Activated T-cell treated with anti-CD3 and anti-CD28 coated beads, Interleukin-2, amount 50 U/mL, for 24 hours (primary cell): ENCODE measurements at places on chromosomes 13 and 19.

DNA sequence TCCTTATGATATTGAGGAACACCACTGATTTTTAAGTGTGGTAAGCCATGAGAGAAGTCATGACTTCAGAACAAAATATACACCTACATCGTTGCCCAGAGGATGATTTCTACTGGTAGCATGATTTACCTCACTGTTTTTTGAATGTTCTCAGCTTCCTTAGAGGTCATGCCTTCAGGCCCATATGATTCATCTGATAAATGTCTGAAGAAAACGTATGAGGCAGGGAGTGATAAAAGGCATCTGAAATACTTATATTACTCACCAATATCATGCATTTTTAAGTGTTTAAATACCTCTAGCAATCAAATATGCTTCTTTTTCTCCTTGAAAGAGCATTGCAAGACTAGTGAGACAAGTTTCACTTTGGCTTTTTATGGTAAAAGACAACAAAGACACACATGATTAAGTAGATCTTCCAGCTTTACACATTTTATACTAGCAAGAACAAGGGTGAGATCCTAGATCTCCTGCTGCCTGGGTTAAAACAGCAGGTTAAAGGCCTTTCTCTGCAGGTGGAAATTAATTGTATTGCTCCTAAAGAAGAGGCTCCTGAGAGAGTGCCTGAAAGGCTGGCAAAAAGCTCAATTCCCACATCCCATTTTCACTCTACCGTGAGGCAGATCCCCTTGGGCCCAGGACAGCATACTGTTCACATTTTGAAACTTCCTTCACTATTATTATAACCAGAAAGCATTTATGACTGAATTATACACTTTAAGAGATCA lies 432.4 kb downstream of the SLITRK1 start:
- DNase-seq: no peak

DNA sequence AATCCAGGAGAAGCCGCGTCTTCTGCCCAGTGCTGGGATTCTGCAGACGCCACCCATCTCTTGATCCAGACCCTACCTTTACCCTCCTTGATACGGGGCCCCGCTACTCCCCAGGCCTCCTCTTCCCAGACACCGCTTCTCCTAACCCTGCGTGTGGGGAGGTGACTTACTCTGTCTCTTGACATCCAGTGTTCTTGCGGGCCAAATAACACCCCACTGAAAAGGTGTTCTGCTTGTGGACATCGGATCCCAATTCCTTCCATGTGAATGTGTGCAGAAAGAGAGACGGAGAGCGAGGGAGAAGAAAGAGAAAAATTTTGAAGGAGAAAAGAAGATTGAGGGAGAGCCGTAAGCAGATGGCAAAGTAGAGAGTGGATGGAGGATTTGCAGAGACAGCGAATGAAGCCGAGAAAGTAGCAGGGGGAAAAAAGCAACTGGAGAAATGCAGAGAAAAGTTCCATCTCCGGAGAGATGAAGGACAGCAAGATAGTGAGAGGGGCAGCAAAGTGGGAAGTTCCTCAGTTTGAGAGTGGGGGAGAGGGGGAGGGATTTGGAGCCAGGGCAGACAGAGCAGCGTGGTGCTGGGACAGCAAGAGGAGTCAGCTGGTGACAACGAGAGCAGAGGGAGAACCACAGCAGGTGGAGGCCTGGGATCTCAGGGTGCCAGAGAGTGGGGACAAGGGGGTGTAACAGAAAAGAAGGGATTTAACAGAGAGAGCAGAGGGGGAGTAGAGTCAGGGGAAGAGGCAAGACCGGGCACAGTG lies 814 bp downstream of the ZNF480 start:
- DNase-seq: no peak

GRCh38 chr13:72186730-72187422 lies 319.9 kb upstream of the DACH1 start:
- no peak for DNase-seq

- no peak for DNase-seq
Measured at GRCh38 chr19:7287722-7288121, 6.5 kb downstream of the INSR start.

DNA sequence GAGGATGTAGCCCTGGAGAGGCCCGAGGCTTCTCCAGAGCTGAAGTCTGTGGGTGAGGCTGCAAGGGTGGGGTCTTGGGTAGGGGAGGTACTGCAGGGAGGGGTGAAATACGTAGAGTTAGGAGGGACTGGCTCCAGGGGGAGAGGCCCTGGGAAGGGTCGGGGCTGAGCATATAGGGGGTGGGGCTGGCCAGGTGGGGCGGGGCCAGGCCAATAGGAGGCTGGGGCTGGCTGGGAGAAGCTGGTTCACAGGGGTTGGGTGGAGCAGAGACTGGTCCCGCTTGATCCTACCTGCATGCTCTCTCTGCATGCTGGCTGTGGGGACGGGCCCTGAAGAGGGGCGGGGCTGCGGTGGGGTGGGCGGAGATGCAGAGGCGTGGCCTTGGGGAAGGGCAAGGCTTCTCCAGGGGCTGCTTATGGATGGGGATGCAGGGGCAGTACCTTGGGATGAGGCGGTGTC lies 51.9 kb downstream of the CELF5 start:
- DNase-seq: no peak

GRCh38 chr13:94829185-94829836 lies 117.0 kb upstream of the SOX21 start:
- DNase-seq: no peak

DNA sequence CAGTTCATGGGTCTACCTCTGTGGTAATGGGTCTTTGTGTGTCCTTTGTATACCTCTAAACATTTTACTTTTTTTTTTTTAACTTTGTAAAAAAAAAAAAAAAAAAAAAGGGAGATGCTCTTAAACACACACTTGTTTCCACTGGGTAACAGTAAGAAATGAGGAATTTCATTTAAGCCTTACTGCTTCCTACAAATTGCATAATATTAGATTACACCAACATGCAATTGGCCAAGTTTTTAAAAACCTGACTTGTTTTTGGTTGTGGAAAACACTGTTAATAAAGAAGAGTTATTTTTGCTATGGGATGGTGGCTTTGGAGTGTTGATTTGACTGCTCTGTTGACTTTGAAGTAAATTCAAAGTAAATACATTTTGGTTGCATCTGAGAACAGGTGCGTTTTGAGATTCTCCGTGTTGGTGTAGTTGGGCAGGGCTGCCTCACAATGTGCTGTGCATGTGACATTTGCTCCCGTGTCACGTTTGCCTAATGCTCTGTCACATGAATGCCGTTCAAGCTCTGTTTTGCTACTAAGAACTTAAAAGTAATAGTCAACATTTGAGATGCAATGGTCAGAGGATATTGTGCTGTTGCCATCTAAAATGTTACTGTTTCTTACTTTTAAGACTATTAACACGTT lies 202.4 kb downstream of the LMO7 start:
- DNase-seq: no peak

DNA sequence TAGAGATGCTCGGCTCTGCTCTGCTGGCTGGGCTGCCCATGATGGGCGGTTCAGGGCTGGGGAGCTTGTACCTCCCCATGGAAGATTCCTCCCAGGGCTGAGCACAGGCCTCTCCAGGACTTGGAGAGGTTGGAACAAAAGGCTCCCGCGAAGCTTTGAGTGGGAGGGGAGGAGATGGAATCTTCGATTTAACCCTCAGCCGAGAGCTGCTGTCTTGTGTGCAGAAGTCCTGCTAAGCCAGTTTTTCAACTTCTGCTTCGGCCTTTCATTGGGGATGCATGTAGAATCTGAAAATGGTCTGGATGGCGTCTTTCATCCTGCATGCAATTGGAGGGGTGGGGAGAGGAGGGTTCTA lies 163.3 kb downstream of the KDM4B start:
- no peak for DNase-seq

GRCh38 chr19:49890349-49891311 lies 6.1 kb downstream of the IL4I1 start:
- peak; percentile 81 for DNase-seq

GRCh38 chr13:79626924-79627323 lies 146.0 kb downstream of the NDFIP2 start:
- no peak for DNase-seq

DNA sequence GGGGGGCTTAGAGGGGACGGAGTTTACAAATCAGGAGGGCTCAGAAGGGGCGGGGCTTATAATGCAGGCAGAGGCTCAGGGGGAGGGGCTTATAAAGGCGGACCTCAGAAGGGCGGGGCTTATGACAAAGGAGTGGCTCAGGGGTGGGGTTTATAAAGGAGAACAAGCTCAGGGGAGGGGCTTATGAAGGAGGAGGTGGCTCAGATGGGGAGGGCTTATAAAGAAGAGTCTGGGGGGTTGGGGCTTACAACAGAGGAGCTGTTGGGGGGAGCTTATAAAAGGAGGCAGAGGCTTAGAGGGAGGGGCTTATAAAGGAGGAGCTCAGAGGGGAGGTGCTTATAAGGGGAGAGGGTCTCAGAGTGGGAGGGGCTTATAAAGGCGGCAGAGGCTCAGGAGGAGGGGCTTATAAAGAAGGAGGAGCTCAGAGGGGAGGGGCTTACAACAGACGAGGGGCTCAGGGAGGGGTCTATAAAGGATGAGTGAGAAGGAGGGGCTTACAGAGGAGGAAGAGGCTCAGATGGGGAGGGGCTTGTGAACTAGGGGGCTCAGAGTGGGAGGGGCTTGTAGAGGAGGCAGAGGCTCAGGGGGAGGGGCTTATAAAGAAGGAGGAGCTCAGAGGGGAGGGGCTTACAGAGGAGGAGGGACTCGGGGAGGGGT lies 1.0 kb downstream of the SMIM24 start:
- peak; percentile 54 for DNase-seq

DNA sequence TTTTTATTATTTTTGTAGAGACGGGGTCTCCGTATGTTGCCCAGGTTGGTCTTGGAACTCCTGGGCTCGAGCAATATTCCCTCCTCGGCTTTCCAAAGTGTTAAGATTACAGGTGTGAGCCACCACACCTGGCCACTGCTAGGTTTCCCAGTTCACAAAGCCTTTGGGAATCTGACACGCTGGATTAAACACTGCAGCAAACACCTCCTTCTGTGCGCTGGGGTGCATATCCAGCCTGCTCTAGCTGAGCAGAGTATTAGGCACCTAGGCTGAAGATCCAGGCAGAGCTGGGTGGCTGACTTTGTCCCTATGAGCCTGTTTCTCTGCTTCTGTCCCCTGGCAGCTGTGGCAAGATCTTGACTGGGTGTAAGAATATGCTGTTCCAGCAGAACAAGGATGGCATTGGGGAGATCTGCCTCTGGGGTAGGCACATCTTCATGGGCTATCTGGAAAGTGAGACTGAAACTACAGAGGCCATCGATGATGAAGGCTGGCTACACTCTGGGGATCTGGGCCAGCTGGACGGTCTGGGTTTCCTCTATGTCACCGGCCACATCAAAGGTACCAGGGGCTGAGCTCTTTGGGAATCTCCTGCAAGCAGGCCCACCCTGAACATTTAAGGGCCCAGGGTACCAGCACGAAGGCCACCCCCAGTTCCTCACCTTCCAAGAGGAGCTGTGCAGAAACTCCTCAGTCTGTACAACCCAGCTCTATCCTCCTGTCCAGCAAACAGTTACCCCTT lies 49.8 kb downstream of the ACSBG2 start:
- DNase-seq: no peak

- no peak for DNase-seq
Measured at GRCh38 chr13:73136776-73137175, 78.0 kb downstream of the KLF5 start.

DNA sequence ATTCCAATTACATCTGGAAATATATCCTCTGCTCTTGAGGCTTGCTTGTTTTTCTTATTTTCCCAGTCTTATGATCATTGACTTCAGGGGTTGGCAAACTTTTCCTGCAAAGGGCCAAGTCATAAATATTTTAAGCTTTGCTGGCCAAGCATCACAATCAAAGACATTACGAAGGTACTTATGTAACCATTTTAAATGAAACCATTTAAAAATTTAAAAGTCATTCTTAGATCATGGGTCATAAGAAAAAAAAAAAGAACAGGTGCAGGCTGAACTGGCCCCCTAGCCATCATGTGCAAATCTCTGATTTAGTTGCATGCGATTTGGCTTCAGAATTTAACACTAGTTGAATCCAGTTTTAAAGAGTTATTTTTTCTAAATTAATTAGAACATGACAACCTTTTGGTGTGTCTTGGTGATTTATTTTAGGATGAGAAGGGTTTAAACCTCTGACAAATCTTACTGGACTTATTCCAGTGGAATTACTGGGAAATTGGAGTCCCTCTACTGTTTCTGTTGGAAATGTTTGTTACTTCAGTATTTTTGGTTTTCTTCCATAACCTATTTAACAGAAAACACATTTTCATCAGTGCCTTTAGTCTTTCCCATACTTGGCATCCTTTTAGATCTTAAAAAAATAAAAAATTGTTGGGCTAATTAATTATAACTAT lies 148.1 kb downstream of the NHLRC3 start:
- DNase-seq: no peak

DNA sequence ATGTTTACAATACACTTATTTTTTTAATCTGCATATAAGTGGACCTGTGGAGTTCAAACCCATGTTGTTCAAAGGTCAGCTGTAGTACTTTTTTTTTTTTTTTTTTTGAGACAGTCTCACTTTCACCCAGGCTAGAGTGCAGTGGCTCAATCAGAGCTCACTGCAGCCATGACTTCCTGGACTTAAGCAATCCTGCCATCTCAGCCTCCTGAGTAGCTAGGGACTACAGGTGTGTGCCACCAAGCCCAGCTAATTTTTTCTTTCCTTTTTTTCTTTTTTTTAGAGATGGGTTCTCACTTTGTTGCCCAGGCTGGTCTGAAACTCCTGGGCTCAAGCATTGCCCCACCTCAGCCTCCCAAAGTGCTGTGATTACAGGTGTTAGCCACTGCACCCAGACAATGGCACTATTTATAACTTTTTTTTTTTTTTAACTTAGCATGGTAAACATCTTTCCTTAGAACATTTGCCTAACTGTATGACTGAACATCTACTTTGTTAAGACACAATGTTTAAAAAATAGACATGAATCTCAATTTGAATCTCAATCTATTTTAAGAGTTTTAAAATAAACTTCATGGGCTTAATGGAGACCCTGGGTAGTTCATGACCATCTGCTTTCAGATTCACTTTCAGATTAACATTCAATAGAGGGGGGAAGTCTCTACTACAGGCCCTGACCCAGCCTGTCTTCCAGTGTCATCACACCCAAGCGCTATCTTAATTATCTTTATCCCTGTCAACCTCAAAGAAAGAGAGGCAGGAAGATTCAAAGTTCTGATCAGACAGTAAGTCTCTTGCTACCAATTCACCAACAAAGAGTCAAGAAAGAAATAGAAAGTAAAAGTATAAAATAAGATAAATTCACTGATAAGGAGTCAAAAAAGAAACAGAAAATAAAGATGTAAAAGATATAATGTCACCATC lies 97.7 kb upstream of the DOCK9 start:
- DNase-seq: no peak

GRCh38 chr13:44989941-44990340 lies 603 bp downstream of the GPALPP1 start:
- DNase-seq: no peak

DNA sequence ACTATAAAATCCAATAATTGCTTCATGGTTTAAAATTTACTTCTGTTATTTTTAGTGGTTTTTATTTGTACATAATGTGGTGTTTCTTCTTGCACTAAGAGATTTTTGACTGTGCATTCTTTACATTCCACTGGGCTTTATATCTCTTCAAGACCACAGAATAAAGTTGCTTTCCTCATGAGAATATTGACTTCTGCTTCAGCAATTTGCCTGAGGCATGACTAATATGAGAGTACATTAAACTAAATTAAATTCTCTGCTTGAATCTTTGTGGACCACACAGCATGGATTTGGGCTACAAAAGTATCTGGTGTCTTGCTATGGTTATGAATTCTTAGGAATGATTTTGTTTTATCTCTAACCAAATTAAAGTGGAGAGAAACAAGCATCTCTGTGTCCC lies 1463.4 kb upstream of the PCDH20 start:
- DNase-seq: no peak

- no peak for DNase-seq
Measured at GRCh38 chr19:9981406-9982260, 28.7 kb downstream of the COL5A3 start.

- no peak for DNase-seq
Measured at GRCh38 chr13:41931337-41931736, 29.6 kb downstream of the VWA8 start.
